ENCODE measurements at places on chromosomes 5 and 9.

DNA sequence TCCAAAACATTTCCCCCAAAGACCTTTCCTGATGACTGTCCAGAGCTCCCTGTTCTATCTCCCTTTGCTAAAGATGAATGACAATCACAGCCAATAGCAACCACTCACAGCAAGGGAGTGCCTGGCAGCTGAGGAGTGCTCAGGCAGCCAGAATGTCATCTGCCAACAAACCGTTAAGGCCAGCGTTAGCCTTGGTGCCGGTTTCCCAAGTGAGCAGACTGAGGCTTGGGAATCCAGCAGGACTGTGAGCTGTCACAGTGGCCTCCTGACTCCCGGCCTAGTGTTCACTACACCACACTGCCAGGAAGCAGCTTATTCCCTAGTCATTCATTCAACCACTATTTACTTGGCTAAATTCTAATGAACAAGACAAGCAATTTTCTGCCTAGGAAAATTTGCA is 24.7 kb downstream of the STK10 start:
- peak; percentile 54 for DNase-seq

DNA sequence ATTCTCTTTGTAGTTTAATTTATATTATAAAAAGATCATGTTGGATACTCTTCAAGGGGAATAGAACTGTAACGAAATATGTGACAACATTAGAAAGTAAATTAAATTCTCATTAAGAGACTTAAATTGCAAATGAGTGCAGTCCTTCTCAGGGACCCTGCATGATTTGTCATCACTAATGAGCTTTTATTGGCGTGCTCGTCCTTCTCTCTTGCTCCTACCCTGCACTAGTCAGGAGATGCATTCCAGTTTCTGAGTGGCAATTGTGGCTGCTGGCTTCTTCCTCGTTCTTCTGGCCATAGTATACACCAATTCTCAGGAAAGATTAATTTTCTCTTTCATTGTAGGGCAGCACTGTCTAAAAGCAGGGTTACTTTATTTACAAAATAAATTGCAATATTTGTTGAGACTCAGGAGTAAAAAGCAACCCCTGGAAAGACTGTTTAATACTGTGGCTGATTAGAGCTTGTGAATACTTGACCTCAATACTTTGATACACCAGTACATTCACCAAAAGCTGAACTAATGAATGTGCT is 376.3 kb upstream of the CHD1 start:
- DNase-seq = no peak

- DNase-seq = no peak
These were observed 221.5 kb upstream of the PANK3 start for GRCh38 chr5:168800701-168801100.

DNA sequence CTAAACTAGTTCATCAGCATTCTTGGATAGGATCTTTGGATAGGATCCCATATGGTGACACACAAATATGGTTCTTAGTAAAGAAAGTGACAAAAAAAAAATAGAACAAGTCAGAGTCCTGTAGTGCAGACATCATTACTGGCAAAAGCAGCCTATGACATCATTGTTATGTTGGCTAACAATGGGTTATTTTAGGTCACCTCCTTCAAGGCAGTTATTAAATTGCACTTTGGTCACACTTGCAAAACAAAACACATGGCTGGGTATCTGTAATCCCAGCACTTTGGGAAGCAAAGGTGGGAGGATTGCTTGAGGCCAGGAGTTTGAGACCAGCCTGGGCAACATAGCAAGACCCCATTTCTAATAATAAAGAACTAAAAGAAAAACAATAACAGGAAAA is 185.9 kb downstream of the KIAA0825 start:
- DNase-seq = no peak

DNA sequence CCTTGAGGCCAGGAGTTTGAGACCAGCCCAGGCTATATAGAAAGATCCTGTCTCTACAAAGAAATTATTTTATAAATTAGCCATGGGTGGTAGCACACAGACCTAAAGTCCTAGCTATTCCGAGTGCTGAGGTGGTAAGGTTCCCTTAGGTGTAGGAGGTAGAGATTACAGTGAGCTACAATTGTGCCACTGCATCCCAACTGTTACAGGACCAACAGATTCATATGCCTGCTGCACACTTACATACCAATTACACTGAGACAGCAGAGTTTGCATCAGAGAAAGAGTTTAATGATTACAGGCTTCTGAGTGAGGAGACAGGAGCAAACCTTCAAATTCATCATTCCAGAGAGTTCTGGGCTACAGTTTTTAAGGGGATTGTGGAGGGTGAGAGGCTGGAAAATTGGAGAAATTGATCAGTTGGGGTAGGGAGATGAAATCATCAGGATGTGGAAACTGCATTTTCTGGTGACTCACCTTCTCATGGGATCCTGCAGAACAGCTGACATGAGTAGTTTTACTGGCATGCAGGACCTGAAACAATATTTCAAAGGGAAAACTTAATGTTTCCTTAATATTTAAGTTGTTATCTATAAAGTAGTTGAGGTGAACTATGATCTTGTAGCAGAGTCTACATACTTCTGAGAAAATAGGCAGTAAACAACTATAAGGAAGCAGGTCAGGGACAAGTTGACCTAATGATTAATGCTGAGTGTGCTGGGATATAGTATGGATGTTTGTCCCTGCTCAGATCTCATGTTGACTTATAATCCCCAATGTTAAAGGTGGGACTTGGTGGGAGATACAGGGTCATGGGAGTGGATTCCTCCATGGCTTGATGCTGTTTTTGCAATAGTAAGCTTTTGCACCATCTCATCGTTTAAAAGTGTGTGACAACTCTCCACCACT is 54.7 kb downstream of the ANXA2R start:
- no peak for DNase-seq

- DNase-seq = no peak
These were observed 63.6 kb downstream of the INIP start for GRCh38 chr9:112654282-112654681.

DNA sequence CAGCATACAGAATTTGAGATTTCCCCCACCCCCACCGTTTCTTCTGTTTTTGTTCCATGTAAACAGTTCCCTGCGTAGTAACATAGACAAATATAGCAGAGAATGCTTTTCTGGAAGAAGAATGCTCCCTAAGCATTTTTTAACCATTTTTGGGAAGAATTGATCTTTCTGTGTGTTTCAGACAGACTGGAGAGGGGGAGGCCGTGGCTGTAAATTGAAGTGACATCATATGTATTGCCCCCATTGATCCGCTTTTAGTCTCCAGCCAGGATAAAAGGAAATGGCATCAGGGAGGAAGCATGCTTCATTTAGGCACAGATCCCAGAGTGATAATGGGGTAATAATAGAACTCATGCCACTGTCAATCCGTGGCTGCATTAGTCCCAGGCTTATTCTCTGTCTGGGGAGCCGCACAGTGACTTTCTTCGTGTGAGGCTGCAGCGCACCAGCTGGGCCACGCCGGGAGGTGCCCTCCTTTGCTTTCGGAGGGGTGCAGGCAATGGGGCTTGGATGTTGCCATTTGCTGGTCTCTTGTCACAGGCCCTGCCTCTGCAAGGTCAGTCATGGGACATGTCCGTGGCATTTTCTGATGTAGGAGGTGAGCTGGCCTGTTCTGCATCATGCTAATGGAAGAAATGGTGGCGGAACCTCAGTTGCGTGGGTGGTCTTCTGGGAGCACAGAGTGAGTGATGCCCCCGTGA is 261.5 kb downstream of the FANCC start:
- peak; percentile 64 for DNase-seq

DNA sequence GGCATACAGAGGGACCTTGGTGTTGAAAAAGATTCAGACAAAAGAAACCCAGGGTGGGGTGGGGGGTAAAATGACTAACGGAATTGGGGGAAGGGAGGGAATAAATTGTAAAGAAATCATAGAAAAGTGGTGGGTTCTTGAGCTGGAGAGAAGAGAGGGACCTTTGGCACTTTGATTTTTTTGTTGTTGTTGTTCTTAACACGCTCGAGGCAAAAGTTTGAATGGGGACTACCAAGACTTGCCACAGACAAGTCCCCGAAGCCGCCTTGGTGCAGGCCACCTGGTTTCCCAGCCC is 616 bp downstream of the VCAN start:
- DNase-seq = no peak

- DNase-seq = no peak
These were observed 3.4 kb downstream of the IL4 start for GRCh38 chr5:132677191-132677590.

- no peak for DNase-seq
These were observed 117.3 kb upstream of the PTCH1 start for GRCh38 chr9:95634114-95634513.

DNA sequence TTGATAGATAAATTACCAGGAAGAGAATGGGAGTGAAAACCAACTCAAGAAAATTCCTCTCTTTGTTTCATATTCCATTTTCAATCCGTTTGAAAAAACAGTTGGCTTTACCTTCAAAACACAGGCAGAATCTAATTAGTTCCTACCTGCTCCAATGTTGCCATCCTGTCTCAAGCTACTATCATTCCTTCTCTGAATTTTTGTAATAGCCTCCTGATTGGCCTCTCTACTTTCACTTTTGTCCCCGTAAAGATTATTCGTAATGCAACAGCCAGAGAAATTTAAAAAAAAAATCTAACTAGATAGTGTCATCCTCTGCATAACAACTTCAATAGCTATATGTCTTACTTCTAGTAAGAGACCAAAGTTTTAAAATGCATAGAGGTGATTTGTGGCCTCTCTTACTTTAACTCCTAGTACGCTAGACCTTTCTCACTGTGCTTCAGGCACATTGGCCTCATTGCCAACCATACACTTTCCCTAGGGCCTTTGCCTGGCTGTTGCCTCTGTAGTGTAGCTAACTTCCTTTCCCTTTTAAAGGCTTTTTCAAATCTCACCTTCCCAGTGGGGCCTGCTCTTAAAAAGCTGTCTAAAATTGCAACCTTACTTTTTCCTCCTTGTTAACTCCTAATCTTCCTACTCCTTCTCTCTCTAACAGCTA is 311.3 kb upstream of the GRIN3A start:
- DNase-seq = no peak
